Activated CD4-positive, alpha-beta memory T cell treated with anti-CD3 and anti-CD28 coated beads for 36 hours (primary cell): ENCODE measurements at places on chromosomes 5 and 9.

DNA sequence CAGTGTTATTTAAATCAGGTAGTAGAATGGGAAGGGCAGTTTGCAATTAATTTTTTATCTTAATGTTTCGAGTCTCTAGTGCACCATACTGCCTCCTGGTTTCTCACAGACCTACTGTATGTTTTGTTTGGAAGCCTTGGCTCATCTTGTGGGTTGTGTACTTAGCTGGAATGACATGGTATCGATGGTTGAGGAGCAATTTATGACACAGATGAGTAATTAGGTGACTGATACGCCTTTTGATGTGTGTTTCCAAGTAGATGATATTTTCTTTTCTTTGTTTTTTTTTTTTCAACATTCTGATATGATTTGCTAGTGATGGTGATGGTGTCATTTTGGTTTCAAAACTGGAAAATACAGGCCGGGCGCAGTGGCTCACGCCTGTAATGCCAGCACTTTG, 16.1 kb downstream of the BASP1 start:
- no peak for DNase-seq

GRCh38 chr9:131276094-131276888, at the start of gene FAM78A:
Gene FAM78A, minus strand, starts transcription at chr9:131276510. Its CDS starts 331 bp downstream, at chr9:131276179.
- peak; percentile 71 for DNase-seq

- no peak for DNase-seq
Observed at GRCh38 chr9:124709292-124709690, 61.8 kb downstream of the NR6A1 start.

- no peak for DNase-seq
Observed at GRCh38 chr5:54083851-54084250, 226.5 kb downstream of the ARL15 start.

GRCh38 chr5:174166231-174167079, 120.9 kb downstream of the NSG2 start:
- no peak for DNase-seq

- peak; percentile 21 for DNase-seq
Observed at GRCh38 chr9:124812441-124812876, 35.5 kb downstream of the OLFML2A start.

DNA sequence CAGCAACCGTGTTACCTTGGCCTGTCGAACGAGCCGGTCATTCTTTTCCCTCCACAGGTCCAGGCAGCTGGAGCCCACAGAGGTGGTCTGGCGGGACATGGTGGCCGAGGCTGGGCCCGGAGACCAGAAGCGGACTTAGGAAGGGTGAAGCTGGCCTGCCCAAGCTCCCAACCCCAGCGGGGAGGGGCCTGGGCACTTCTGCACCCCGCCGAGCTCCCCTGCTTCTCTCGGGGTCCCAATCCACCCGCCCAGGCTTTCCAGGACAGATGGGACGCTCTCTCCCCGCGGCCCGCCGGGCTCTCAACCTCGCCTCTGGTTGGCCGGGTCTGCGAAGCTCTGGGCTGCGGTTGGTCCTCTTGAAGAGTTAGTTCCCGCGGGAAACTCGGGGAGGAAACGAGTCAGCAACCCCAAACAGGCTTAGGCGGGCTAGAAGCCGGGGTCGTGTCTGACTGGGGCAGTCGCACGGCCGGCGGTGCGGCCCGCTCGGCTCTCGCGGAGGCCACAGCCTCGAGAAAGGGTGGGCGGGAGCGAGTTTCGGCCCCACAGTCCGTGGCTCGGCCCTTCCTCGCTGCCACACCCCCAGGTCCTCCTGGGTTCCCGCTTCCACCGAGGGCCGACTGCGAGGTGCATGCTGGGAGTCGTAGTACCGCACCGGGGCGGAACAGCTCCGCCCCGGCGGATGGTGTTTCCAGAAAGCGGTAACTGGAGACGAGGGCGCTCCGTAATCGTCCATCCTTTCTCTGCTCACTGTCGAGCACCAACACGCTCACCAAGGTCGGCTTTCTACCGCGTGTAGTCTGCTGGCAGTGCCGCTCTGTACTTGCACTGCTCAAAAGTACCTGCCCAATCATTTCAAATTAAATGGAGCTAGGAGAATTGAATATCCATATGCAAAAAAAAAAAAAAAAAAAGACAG, at the start of gene FANCG:
TSS of gene FANCG (minus strand) at position 517 of the 916 bp plus-strand sequence. CDS start at position 99, 418 bp downstream.
- DNase-seq: peak; percentile 91

- no peak for DNase-seq
Observed at GRCh38 chr9:111107141-111107540, 68.9 kb upstream of the LPAR1 start.

DNA sequence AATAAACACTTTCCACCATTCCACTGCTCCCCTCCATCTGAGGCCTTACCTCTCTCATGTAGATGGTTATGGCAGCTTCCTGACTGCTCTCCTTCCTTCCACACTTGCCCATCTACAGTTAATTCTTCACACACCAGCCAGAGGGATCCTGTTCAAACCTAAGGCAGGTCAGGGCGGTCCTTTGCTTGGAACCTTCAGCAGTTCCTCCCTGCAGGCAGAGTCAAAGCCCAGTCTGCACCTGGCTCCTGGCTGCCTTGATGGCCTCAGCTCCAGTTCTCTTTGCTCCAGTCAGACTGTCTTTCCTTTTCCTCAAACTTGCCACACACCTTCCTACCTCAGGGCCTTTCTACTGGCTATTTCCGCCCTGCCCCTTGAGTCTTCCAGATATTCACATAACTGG, 30.2 kb upstream of the NR3C1 start:
- no peak for DNase-seq

- peak; percentile 92 for DNase-seq
Observed at GRCh38 chr5:181160152-181160754, 12.9 kb downstream of the OR2V2 start.

- DNase-seq: no peak
Observed at GRCh38 chr9:27118916-27119315, 9.9 kb downstream of the TEK start.

DNA sequence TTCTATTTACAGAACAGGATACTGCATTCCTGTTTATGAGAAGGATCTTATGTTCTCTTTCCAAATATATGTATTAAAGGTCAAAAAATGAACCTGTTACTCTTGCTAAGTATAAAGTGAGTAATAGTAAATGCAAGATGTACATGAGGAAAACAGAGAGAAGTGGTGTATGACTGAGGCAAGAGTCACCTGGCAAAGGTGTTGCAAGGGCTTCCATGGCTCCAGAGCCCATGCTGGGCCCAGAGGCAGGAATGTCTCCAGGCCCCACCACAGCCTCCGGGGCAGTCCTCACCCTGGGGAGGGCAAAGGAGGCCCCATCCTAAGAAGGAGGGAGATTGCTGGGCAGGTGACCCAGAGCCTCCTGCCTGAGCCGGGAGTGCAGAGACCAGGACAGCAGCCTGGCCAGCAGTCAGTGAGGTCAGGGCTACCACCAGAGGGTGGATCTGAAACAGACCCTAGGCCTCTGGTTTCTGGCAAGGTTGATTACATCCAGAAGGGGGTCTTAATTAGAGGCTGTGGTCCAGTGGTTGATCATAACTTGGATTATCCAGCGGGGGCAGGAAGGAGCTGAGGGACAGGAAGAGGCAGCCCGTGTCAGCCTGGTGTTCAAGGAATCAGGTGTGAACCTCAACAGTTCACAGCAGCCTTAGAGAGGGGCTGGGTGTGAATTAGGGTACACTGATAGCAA, 57.3 kb upstream of the CPLX2 start:
- no peak for DNase-seq

DNA sequence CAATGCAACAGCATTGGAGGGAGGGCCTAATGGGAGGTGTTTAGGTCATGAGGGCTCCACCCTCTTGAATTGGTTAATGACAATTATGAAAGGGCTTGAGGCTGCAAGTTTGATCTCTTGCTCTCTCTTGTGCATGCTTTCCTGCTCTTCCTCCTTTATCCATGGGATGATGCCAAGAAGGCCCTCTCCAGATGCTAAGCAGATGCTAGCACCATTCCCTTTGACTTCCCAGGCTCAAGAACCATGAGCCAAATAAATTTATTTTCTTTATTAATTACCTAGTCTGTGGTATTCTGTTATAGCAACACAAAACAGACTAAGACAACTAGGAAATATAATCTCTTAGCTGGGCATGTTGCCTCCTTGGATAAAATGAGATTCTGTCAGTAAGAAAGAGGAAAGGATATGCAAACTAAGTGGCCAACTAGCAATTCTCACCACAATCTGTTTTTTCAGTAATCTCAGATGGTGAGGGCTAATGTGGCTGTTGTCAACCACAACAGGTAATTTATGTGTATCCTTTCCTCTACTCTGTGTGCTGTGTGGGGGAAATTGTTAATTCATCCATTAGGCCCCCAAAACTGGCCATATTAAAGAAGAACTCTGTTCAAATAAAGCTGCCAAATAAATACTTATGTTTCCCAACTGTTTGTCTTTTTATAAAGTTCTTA, 269.1 kb upstream of the CD180 start:
- DNase-seq: no peak
